ENCODE measurements at places on chromosomes 6 and 20.

- DNase-seq = peak; percentile 76
Observed at GRCh38 chr6:158703111-158703836, 53.4 kb downstream of the SYTL3 start.

DNA sequence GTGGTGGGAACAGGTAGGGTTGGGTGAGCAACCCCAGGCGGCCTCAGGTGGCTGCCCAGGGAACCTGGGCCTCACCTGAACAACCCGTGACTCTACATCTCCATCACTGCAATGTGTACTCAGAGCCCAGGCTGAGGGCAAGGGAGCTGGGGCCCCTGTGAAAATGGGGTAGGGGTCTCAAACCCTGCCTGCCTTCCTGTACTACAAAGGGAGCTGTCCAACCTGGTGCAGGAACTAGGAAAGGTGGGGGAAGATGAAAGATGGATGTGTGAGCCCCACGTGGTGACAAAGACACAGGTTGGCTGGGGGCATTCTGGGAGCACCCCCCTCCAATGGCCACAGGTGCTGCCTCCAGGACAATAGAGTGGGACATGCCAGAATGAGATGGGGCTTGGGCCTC, 62.1 kb upstream of the SLC2A12 start:
- DNase-seq = no peak

- peak; percentile 90 for DNase-seq
Observed at GRCh38 chr6:139124887-139125672, 9.8 kb upstream of the HECA start.

GRCh38 chr6:137848672-137849071, 18.4 kb upstream of the TNFAIP3 start:
- DNase-seq = no peak

DNA sequence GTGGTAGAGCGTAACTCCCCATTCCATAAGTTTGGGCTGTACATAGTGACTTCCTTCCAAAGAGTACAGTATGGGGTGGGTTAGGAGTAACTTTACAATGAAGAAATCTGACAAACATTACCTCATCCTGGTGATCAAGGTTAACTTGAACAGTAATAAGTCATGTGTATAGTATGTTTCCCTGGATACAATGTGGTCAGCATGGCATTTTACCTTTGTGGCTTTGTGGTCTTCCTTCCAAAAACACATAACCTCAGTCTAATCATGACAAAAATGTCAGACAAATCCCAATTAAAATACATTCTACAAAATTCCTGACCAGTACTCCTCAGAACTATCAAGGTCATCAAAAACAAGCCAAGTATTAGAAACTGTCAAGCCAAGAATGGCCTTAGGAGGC, 225.1 kb downstream of the UBE3D start:
- DNase-seq = no peak

DNA sequence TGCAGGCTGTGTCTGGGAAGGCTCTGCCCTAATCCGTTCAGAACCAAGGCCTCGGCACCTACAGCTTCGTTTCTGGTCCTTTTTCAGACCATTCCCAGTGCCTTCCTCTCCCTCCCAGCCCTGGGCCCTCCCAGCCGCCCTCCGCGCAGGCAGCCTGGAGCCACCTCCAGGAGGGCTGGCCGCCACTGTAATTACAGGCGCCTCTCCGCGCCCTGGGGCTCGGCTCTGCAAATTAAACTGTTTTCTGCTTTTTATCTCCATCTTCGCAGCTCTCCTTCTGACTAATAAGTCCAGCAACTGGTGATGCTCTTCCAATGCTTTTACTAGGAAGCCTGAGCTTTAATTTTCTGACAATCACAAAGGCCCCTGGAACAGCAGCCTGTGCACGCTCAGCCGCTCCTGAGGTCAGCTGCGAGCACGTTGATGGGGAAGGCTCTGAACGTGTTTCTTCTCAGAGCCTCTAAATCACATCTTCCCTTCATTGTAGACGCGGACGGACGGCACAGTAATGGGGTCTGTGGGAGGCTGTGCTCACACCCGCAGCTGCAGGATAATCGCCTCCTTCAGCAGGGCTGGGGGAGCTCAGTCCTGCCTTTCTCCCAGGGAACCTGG, 194.6 kb downstream of the DLL1 start:
- peak; percentile 67 for DNase-seq

DNA sequence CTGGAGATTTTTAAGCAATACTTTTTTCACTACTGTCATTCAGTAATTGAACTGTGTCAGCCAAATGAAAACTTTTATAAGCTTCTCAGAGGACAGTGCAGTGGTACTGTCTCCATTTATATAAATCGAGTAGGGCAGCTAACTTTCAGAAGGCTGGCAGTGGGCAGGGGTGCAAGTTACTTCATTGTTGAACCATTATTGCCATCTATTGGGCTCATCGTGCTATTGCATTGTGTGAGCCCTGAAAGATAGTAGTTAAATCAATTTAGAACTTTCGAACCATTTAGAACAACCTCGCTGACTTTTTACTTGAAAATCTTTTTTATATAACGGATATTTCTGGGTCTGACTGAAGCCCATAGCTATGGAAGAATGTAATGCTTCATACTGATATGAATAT, 347.8 kb upstream of the PLCB4 start:
- DNase-seq = no peak

Data from spleen (tissue), 13 donors.